ENCODE measurements at places on chromosomes 2 and 18. TPM values are rescaled to one million over a fixed set of nuclear protein-coding genes. Genes with fewer than 3 reads are reported as not detected.

Gene CYP26B1
- 1.0 TPM for total RNA-seq

Gene ANKRD30B
- 0.32 TPM for total RNA-seq

Gene CAD
- 49.1 TPM for total RNA-seq

- H3K27me3 ChIP-seq, result no peaks in the 10 kb centered on the region
- H3K36me3 ChIP-seq, result no peaks in the 10 kb centered on the region
- peak; percentile 28 for DNase-seq
- H3K4me3 ChIP-seq, result peak overlapping the region; percentile 23
These were observed 38.1 kb downstream of the SNED1 start for GRCh38 chr2:241036397-241036963.

- DNase-seq, result no peak
- H3K27me3 ChIP-seq, result no peaks in the 10 kb centered on the region
- no peak overlapping the region for H3K4me3 ChIP-seq
- peak overlapping the region; percentile 24 for H3K27ac ChIP-seq
These were observed 263.9 kb downstream of the LTBP1 start for GRCh38 chr2:33210626-33211025.

- DNase-seq, result no peak
- no peaks in the 10 kb centered on the region for H3K27me3 ChIP-seq
- H3K4me3 ChIP-seq, result no peak overlapping the region
- no peak overlapping the region for H3K27ac ChIP-seq
- H3K4me1 ChIP-seq, result no peaks in the 10 kb centered on the region
These were observed 8.6 kb downstream of the MCEE start for GRCh38 chr2:71121479-71121878.

DNA sequence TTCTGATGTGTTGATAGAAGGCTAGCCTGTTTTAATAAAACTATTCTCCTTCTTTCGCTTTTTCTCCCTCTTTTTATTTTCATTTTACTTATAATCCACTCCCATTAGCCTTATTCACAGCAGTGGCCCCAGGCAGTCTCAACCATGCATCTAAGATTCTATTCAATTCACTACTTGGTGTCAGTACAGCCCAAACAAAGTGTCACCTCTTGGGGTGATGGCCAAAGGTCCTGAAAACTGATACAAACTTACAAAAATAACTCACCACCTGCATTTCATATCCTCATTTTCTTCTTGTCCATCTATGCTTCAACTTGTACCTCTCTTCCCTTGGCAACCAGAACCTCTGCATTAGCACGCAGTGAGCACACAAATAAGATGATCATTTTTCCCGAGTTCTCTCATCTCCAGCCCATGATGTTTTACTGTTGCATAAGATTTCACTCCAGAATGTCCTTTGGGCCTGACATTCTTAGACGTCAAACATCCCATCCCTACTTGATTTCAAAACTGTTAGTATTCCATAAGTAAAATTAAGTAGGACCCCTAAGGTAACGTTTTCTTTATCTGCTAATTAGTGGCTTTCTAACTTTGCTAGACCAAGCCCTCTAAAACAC is 559.3 kb upstream of the TNP1 start:
- H3K36me3 ChIP-seq, result no peaks in the 10 kb centered on the region
- H3K4me3 ChIP-seq, result no peak overlapping the region
- DNase-seq, result no peak
- no peak overlapping the region for H3K27ac ChIP-seq
- H3K4me1 ChIP-seq, result no peaks in the 10 kb centered on the region

GRCh38 chr2:28098501-28099225 is 208.1 kb downstream of the BABAM2 start:
- DNase-seq, result no peak
- H3K27ac ChIP-seq, result no peak overlapping the region
- no peaks in the 10 kb centered on the region for H3K4me1 ChIP-seq
- no peaks in the 10 kb centered on the region for H3K27me3 ChIP-seq

DNA sequence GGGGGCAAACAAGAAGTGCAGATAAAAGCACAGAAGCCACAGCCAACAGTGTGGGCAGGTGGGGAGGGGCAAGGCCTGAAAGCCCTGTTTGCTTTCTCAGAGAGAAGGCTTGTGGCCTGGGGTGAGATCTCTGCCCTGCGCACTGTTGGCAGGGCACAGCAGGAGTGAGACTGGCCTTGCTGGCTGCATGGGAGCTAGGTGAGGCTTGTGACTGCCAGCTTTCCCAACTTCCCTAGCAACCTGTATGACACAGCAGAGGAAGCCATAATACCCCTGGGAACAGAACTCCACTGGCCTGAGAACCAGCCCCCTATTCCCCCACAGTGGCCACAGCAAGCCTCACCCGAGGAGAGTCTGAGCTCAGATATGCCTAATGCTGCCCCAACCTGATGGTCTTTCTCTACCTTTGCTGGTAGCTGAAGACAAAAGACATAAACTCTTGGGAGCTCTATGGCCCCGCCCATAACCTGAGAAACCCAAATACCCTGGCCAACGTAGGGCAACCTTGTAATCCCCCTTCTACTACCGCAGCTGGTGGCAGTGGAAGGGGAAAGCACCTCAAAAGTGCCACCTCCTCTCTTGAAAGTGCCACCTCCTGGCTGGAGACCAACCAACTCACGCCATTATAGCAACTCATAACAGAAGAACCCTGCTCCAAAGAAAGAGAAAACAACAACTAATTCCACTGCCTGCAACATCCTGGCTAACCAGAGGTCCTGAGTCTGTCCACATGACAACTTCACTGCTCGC is 44.4 kb downstream of the LCT start:
- H3K27ac ChIP-seq, result no peak overlapping the region
- no peaks in the 10 kb centered on the region for H3K27me3 ChIP-seq
- no peak for DNase-seq
- no peaks in the 10 kb centered on the region for H3K4me1 ChIP-seq

DNA sequence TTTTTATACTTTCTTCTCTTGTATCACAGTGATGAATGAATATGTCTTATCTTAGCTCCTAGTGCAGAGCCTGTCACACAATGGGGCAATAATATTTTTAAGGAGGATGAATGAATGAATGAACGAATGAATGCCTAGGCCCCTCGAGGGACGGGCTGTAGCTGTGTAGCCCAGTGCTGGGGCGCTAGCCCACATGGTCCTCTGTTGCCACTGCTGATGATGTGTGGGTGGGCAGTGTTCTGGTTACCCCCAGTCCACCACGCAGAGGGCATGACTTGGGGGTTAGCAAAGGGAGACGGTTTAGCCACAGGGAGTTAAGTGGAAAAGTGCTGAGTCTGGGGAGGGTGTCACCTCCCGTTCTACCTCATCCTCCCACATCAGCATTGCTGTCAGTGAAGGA is 134.2 kb downstream of the SMAD7 start:
- H3K27ac ChIP-seq, result no peak overlapping the region
- peaks cover 5% of the 10 kb centered on the region for H3K4me1 ChIP-seq
- DNase-seq, result no peak
- H3K27me3 ChIP-seq, result no peaks in the 10 kb centered on the region
- H3K36me3 ChIP-seq, result no peaks in the 10 kb centered on the region
- H3K4me3 ChIP-seq, result no peak overlapping the region

DNA sequence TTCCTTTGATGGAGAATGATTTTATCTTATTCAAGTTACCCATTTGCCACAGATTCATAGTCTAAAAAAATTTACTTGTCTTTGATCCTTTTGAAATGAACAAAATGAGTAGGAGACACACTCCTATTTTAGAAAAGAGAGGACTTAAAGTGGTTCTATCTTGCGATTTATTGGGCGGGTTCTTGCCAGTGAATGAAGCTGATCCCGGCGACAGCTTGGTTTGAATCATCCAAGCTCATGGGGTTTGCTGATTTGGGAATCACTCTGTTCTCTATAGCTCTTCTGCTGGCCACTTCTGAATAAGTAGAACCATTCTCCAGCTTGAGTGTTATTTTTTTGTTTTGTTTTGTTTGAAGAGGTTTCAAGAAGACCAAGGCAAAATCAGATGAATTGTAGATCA is 25.5 kb upstream of the PPP1CB start:
- no peaks in the 10 kb centered on the region for H3K36me3 ChIP-seq
- no peaks in the 10 kb centered on the region for H3K4me1 ChIP-seq
- no peak for DNase-seq
- H3K27me3 ChIP-seq, result no peaks in the 10 kb centered on the region
- no peak overlapping the region for H3K27ac ChIP-seq

DNA sequence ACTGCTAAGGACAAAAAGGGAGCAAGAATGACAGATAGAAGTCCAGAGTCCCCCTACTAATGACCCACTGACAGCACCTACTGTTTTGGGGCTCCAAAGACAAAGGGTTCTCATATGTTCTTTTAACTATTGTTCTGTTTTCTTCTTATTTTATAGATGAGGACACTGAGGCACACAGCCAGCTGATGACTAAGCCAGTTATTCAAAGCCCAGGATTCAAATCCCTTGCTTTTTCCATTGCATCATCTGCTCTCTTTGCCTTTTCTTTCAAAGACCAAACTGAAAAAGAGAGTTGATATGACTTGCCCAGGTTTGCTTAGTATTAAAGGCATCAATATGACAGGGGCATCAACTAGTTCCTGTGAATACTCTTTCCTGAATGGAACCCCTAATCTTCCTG is 299.8 kb downstream of the LRATD1 start:
- H3K27me3 ChIP-seq, result no peaks in the 10 kb centered on the region
- H3K4me3 ChIP-seq, result no peak overlapping the region
- no peak for DNase-seq
- no peak overlapping the region for H3K27ac ChIP-seq
- no peaks in the 10 kb centered on the region for H3K4me1 ChIP-seq

DNA sequence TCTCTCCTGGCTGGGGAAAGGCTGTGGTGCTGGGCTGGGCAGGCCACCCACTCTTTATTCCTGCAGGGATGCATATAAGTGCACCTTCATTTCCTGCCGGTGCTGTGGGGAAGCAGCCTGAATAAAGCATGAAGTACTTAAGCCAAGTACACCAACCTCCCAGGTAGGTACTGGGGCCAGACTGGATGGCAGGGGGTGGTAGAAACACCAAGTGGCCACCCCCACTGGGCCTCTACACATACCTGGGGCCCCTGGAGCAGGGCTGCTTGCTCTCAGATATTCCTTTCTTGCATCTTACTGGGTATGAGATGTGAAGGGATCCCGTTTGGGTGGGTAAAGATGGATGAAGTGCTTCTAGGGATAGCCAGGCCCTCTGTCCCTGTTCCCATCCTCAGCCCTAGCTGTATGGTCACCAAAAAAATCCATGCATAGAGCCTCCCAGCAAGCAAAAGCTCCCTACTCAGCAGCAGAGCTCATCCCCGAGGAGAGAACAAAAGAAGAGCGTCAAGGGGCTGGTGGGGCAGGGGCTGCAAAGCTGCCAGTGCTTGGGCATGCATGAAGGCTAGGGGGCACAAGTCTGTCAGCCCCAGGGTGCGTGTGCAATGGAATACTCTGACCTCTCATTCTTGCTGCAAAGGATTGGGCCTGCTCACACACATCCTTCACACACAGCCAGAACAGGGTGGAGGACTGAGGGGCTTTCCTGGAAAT is 22.0 kb downstream of the CCT7 start:
- no peaks in the 10 kb centered on the region for H3K4me1 ChIP-seq
- no peak for DNase-seq
- no peak overlapping the region for H3K27ac ChIP-seq
- H3K4me3 ChIP-seq, result no peak overlapping the region

DNA sequence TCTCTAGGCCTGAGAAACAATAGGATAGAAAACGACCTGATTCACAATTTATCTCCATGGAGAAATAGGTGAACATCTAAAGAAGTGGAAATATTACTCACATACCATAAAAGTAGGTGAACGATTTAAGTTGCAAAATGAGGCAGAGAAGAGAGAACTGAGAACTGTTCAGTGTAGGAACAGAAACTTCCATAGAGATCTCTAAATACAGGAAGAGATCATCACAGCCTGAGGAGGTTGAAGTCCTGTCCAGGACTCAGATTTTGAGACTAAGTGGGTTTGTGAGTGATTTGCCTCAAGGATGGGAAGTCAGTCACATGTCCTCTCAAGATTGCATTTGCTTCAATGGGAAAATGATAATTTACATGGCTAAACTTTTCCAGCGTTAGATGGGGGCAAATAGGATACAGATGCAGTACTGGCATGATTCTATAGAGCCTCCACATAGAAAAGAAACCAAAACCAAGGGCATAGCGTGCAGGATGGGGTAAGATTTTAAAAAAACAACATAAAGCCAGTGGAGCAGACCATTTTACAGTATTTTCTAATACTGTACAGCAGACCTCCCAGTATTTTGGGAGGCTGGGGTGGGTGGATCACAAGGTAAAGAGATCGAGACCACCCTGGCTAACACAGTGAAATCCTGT is 68.8 kb downstream of the MEP1B start:
- no peak for DNase-seq
- H3K27ac ChIP-seq, result peak overlapping the region; percentile 22
- no peaks in the 10 kb centered on the region for H3K36me3 ChIP-seq
- no peaks in the 10 kb centered on the region for H3K4me1 ChIP-seq

GRCh38 chr2:45962177-45962921 is 310.9 kb downstream of the PRKCE start:
- no peaks in the 10 kb centered on the region for H3K27me3 ChIP-seq
- DNase-seq, result peak; percentile 38
- no peaks in the 10 kb centered on the region for H3K36me3 ChIP-seq
- H3K4me1 ChIP-seq, result peaks cover 4% of the 10 kb centered on the region
- peak overlapping the region; percentile 53 for H3K27ac ChIP-seq

DNA sequence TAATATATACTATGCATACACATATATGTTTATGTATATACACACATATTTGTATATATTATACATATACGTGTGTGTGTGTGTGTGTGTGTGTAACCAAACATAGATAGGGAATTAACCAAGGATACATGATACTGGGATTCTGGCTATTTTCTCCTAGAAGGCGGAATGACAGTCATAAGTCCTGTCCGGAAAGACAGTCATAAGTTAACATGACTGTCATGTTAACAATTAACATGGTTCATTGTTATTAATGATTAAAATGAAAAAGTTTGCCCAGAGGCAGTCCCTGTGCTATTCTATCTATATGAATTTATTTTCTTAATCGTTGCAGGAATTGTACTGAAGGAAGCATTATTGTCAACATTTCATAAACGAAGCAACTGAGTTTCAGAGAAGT is 450.7 kb upstream of the NXPH2 start:
- DNase-seq, result no peak
- no peaks in the 10 kb centered on the region for H3K36me3 ChIP-seq
- H3K27me3 ChIP-seq, result no peaks in the 10 kb centered on the region

- no peak overlapping the region for H3K4me3 ChIP-seq
- no peaks in the 10 kb centered on the region for H3K36me3 ChIP-seq
- no peak overlapping the region for H3K27ac ChIP-seq
- no peaks in the 10 kb centered on the region for H3K4me1 ChIP-seq
- no peak for DNase-seq
These were observed 1099.4 kb upstream of the PIK3C3 start for GRCh38 chr18:40855661-40856060.

GRCh38 chr2:168584911-168585310 is 128.8 kb downstream of the CERS6 start:
- no peak for DNase-seq
- no peaks in the 10 kb centered on the region for H3K36me3 ChIP-seq
- H3K4me3 ChIP-seq, result no peak overlapping the region
- no peaks in the 10 kb centered on the region for H3K27me3 ChIP-seq
- H3K4me1 ChIP-seq, result peaks cover 6% of the 10 kb centered on the region
- H3K27ac ChIP-seq, result no peak overlapping the region

DNA sequence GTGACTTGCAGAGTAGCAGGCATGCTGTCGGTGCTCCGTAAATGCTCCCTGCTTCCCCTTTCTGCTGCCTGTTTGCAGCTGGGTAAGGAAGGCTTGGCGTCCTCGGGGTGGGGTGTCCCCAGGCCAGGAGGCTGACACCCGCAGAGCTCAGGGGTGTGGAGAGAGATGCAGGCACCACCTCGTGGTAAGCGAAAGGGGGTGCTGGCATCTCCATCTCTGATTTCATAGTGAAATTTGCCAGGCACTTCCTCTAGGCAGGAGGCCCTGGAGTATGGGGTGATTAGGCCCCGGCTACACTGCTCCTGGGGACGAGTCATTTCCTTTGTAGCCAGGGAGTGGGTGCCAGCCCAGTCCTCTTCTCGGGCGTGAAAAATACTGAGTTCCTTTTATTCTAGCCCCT is 160.4 kb downstream of the KLHL29 start:
- DNase-seq, result no peak
- H3K36me3 ChIP-seq, result no peaks in the 10 kb centered on the region
- no peaks in the 10 kb centered on the region for H3K4me1 ChIP-seq
- H3K27ac ChIP-seq, result no peak overlapping the region

All from colonic mucosa (tissue), 4 donors.